Stimulated activated CD8-positive, alpha-beta memory T cell treated with anti-CD3 and anti-CD28 coated beads, Interleukin-2, amount 100 ng/mL, for 1 hour (primary cell): ENCODE measurements at places on chromosomes 12 and 14.

- no peak for DNase-seq
Measured at GRCh38 chr14:89828471-89829165, 125.9 kb downstream of the EFCAB11 start.

DNA sequence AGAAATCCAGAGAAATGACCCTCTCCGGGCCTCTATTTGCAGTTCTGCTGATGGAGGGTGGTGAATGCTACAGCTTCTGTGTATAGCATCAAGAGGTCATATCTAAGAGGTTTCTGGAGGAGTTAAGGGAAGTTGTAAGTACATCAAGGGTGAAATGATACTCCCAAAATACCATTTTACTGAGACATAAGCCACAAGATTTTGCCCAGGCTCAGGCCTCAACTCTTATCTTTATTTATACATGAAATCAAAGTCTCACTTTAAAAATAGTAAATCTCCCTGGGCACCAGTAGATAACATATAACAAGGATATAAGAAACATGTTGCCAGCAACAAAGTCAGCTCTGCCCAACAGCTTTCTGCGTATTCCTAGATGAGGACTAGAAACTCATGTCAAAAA is 40.4 kb downstream of the NIN start:
- DNase-seq: no peak

- DNase-seq: no peak
Measured at GRCh38 chr14:22488522-22489243, 100.3 kb downstream of the DAD1 start.

DNA sequence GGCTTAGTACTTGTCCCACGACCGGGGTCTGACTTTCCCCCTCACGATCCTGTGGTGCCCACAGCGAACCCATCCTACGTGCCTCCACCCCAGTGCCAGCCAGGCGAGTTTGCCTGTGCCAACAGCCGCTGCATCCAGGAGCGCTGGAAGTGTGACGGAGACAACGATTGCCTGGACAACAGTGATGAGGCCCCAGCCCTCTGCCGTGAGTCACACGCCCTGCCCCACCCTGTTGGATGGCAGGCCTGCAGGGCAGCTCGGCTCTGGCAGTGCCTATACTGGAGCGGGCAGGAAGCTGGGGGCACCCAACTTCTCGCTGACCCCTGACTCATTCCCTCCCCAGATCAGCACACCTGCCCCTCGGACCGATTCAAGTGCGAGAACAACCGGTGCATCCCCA is 18.3 kb upstream of the LRP1-AS start:
- no peak for DNase-seq

- no peak for DNase-seq
Measured at GRCh38 chr12:65614259-65614889, 209.9 kb upstream of the HMGA2 start.

DNA sequence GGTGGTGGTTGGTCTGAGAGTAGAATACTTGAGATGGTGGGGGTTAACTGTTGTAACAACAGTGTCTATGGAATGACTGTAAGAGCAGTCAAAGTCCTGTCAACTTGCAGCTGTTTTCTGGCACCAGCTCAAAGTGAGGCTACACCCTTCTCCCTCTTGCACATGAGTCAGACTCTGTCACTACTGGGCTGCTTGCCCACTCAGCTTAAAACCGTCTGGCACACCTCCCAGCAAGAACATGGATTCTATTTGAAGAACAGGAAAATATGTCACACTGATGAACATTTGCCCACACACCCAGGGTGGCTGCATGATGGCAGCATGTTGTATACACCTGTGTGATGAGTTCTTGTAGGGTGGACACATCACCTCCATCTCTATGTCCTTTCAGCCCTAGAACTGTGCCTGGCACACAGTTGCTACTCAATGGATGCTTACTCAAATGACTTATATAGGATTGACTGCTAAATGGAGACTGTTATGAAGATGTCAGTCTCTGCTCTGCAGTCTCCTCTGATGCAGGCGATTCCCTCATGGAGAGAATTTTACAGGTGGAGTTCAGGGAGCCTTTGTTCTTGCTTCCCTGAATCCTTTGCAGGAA is 19.3 kb upstream of the SERPINA6 start:
- no peak for DNase-seq

- no peak for DNase-seq
Measured at GRCh38 chr14:76348898-76349297, 27.0 kb upstream of the ESRRB start.

GRCh38 chr14:73524493-73524892 is 12.4 kb upstream of the ACOT1 start:
- no peak for DNase-seq

DNA sequence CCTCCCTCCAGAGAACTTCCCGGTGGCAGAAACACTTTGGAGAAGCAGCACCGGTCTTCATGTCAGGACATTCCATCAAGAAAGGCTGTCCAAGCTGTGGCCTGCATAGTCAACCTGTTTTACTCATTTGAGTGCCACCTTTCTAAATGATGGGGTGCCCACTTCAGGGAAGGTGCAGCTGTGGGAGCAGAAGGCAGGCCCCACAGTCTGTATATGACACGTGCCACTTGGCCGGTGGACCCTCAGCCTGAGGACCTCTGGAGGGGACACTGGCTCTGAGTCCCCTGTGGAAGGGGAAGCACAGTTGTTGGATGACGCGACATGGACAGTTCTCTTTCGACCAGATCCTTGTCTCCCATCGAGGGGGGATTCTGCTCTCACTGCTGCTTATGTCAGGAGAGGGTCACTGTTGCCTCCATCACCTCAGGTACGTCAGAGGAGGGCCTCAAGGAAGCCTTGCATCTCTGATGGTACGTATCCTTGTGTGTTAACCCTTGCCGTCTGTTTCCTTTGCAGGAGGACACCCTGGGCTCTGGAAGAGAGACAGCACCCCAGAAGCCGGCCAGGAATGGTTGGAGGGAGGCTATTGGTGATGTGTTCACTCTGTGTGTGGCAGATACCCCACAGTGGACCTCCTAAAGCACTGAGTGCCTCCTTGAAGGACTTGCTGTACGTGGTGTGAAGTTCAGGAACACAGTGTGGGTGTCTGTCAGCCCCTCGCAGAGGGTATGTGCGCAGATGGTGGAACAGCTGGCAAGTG is 132.1 kb upstream of the RTL1 start:
- no peak for DNase-seq

DNA sequence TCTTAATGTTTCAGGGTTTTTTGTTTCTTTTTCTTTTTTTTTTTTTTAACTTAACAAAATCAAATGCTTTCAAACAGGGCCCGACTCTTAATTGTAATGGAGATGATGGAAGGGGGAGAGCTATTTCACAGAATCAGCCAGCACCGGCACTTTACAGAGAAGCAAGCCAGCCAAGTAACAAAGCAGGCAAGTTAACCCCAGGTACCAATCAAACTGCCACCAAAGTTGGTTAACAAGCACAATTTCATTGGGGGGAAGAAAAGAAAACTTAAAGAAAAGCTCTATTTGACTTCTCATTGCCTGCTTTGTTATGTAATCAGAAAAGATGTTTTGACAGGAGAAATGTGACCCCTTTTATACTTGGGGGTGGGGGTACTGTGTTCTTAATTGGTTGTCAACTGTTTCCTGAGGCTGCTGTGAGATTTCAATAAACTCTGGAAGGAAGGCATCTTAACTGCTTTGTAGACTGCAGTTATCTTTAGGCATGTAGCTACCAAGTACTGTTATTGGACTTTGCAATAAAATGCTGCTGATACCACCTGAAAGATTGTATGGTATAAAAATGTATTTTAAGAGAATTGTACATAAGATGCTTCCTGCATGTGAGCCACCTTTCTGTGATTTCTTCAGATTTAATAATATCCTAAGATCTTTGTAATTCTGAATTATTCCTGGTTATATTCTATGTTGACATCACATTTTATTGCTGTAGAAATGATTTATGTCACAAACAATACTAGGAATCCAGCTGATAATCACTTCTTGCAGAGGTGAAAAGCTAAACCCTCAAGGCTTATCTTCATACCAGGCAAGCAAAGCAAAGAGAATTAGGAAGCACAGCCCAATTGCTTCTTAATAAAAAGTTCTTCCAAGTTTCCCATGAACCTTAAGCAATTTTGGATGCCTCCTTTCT is 26.9 kb downstream of the MAPKAPK5 start:
- DNase-seq: no peak

DNA sequence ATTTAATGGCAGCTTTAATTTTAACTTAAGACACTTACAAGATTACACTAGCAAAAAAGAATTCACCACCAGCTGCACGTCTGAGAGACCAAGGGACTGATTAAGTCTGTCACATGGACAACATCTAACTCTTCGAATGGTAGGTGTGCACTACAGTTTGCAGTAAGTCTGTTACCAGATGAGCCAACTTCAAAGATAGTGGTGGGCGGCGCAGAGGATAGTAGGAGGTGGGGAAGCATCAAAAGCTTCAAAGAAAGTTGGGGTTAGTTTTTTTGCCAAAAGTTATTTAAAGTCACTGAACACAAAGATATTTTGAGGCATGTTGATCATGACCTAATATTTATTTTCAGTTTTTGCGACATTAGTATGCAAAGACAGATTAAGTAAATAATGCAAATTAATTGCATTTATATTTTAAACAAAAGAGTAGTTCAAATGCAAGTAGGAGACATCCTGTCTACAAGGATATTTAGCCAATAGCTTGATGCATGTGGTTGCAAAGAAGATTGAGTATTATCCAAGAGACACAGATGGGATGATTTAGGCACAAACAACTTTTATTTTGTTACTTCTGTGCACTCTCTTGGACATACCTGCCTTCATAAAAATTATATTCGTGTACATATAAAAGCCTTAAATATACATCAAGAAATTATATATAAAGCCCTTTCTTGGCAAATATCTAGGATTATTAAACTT is 327.7 kb downstream of the BMP4 start:
- no peak for DNase-seq

GRCh38 chr12:40788276-40788675 is 96.0 kb downstream of the CNTN1 start:
- DNase-seq: no peak

DNA sequence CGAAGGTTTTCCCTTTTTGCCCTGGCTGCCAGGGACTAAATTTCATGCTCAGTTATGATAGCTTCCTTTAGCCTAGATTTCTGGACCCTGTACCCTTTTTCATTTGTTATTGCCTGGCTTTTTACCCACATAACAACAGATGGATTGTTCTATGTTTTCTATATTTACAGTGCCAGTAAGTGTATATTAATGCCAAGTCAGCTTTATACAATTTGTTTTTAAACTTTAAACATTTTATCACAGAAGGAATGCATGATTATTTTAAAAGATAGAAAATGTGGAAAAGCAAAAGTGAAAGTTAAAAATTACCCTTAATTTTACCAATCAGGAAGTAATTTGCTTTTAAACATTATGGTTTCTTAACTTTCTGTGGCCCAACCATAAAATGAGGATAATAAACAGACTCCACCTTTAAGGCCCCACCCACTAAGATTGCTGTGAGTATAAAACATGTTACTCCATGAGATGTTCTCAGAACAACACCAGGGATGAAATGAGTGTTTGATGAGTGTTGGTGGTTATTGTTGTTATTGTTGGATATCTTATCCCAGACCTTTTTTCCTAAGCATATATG is 496.8 kb downstream of the EGLN3 start:
- no peak for DNase-seq

DNA sequence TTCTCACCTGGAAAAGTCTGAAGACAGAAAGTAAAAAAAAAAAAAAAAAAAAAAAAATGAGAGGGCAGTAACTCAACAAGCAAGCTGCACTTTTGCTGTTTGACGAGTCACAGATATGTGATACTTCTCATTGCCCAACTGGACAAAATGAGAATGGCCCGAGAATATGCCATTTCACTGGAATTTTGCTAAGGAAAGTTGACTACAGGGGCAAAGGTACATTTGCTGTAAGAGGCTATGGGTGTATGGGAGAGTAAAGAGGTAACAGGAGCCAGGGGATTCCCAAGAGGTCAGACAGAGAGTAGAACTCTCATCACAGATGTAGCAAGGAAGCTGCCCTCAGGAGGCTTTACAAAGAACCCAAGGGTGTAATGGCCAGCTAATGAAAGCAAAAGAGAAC is 22.9 kb downstream of the KIF21A start:
- no peak for DNase-seq

DNA sequence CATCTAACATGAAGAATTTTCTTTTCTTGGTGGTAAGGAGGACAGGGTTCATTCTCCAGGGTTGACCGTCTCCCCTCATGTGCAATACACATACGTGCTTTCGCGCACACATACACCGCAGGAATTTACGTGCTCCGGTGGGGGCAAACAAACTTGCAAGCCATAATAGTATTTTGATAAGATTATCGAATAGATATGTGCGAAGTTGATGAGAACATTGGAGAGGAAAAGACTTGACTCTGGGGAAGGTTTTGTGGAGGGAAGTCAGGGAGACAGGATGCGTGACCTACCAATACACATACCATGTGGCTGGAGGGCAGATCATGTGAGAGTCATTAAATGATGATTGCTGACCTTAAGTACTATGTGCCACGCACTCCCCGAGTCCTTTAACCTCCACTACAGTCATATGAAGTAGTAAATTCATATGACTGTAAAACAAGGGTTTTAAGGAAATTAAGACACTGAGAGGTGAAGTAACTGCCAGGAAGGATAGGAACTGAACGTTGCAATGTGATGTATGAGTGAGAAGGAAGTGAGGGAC is 921 bp downstream of the RAD51B start:
- DNase-seq: no peak

DNA sequence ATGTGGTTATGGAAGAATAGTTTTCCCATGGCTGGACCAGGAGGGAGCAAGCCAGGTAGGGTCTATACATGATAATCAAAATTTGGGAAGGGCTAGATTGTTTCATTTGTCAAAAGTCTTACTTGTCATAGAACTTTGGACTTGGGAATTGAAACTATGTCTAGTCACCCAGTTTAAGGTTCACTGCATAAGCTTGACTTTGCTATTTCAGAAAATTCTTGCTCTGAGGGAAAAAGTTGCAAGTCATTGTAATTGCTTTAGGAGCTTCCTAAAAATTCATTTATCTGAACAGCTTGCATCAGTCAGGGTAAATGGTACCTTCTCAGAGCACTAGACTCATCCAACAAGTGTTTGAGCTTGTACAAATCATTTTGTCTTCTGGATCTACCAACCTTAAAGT is 1194.7 kb downstream of the GALC start:
- DNase-seq: no peak

DNA sequence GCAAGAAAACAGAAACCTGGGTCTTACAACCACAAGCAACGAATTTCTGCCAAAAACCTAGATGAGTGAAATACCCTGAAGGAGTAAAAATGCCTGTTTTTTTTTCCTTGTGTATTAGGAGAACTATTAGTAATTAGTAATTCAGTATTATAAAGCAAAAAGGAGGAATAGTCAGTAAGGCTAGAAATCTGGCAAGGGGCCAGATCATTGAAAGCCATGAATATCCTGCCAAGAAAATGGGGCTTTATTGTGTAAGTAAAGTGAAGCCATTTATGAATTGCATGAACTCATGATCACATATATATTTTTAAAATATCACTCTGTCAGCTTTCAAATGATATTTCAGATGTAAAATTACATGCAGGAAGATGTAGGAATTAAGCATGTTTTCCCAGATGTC is 57.9 kb downstream of the TXNDC16 start:
- DNase-seq: no peak

DNA sequence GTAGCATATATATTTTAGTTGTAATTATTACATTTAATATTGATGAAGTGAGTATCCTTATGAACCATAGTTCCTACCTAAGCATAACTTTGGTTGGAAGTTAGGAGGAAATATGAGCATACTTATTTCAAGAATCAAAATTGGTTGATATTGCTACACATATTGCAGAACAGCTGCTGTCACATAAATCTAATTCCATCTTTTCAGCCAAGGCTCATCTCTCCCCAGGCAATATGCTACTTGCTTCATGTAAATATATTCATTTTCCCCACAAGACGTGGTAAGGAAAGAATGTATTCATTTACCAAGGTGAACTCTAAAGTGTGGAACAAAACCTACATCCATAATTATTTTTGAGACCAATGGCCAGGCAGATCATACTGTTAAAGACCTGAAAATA is 62.5 kb upstream of the HIF1A start:
- DNase-seq: no peak

GRCh38 chr12:72189266-72189665 is 82.9 kb upstream of the TRHDE start:
- DNase-seq: no peak
